Astrocyte (in vitro differentiated cells and primary cell): ENCODE measurements at places on chromosomes 3 and 15. TPM values are rescaled to one million over a fixed set of nuclear protein-coding genes. Genes with fewer than 3 reads are reported as not detected.

DNA sequence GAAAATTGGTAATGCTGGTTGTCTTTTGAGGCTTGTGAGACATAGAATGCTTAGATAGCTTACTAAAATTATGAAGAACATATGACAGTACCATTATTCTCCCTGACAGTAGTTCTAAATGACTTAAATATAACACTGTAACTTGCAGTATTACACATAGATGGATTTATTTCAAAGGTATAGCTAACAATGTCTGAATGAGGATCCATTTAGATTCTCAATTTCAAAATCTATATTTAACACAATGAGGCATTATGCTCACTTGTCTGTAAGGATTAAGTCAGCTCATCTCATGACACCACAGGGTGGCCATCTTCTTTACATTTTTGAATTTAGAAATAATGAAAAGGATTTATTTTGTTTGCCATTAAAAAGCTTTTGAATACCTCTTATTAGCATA is 108.4 kb downstream of the CCNL1 start:
- no peak for DNase-seq

DNA sequence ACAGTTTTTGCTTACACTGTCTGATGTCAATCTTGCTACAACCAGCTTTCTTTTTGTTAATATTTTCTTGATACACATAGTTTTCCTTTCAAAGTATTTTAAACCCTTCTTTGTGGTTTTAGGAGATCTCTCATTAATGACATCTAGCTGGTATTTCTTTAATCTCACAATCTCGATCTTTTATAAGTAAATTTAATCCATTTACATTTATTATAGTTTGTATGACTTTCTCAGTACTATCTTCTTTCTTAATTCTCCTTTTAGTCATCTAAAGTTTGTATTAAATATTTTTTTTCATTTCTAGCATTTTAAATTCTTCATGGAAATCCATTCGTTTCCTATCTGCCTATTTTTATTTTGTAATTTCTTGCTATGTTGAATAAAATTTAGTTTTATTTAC is 55.4 kb downstream of the MRPL3 start:
- no peak for DNase-seq

DNA sequence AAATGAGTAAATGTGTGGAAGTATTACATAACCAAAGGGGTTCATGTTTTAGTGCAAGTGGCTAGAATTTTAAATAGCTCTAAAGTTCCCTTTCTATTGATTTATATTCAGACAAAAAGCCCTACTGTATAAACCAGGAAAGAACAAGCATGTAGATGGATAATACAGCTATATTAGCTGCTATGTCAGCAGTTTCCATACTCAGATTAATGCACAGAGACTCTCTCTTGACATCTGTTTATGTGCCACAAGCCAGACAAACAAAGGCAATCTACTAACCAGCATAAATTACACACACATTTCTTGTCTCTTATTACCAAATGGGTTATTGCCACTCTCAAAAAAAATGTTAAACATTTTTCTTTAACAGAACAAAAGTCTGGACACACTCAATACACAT is 760.1 kb upstream of the NECTIN3 start:
- DNase-seq = no peak

SLC51A gene
- total RNA-seq = not detected in 2 replicates

MST1R gene
- 0.46 and 0.57 TPM in 2 replicates for total RNA-seq

TRPM7 gene
- total RNA-seq = 27.8 and 29.3 TPM in 2 replicates

- DNase-seq = no peak
These were observed 137.5 kb downstream of the ADAM10 start for GRCh38 chr15:58611731-58612676.

DNA sequence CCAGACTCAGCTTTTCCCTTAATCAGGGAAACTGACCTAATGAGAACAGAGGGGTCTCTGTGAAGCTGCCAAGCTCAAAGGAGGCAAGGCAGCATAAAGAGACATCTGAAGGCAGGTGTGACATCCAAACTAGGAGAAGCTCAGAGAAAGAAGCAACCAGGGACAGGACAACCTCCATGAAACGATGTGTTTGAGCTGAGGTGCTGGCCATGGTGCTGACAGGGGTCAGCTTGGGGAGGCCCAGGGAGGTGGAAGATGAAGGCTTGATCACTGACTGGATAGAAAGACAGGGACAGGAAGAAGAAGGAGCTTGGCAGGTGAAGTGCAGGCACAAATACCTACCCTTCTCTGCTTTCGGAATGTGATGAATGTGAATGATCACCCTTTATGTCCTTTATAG is 179.5 kb upstream of the NSMCE3 start:
- DNase-seq = no peak

DNA sequence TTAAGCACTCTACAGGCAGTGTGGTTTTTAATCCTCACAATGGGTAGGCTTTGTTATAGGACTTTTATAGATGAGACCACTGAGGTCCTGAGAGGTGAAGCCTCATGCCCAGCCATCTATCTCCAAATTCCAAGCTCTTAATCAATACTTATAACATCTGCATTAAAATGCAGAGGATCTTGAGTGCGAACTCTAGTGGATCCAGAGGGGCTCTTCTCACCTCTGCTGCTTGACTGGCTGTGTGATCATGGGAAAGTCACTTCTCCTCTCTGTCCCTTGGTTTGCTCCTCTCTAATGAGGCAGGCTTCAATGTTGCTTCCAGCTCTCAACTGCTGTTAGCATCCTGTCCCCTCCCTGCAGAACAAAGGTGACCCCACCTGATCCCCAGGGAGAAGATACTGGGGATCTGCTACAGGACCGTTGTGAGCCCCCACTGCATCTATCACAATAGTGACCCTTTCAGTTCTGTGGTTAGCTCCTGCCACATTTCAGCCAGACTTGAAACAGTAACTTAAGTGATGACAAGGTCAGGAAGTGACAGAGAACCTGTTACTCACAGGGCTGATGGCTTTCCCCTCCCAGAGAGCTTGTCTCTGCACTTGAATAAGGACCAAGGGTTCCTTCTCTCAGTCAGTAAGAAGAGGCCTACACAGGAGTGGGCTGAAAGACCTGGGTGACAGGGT is 1.3 kb downstream of the SLC27A2 start:
- no peak for DNase-seq

DNA sequence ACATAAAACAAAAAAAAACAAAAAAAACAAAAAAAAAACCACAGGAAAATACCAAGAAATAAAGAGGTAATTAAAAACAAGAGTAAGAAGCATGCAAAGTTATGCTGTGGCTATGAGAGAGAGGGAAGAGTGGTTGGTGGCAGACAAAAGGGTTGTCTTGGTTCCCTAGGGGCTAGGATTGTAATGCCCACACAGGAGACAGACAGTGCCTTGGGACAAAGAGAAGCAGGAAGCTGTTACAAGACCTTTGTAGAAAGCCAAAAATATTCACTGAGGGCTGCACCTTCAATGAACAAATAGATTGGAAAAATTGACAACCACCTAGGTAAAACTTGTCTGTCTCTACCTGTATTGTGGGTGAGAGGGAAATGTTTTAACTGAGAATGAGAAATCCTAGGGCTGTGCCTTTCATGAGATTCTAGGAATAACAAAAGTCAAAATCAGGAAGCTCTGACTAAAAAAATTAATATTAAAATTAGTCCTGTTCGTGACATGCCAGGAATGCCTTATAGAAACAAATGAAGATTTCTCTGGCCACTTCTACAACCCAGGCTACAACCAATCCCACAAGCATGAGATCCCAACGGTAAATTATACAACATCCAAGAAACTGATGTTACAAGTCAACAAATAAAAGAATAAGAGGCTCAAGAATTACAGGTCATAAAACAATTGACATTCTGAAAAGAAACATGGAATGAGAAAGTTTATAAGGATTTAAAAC is 45.0 kb upstream of the PRICKLE2 start:
- DNase-seq = no peak

RETNLB gene
- total RNA-seq = not detected in 2 replicates

GRCh38 chr3:4943549-4943948 is 35.7 kb upstream of the BHLHE40 start:
- no peak for DNase-seq

DNA sequence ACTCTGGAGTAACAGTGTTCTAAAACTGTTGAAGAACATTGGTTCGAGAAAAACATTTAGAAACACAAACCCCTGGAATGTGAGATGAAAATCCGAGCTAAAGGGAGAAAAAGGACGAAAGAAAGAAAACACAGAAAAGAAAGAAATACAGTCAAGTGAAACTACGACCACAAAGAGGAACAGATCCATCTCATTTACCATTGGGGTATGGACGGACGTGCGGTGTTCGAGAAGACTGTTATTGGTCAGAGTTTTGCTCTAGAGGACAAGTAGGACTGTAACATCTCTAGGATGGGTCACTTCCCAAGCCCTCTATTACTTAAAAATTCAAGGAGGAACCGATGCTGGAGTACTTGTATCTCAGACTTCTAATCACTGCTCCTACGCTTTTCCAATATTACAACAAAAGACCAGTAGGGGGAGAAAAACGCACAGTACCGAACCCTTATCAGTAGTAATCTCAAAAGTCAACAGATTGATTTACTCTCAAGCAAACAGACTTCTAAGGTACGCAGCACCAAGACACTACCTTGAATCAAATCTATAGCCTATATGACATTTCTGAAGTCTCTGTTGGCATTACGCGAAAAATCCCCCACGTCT is 1.1 kb upstream of the PIK3CA start:
- peak; percentile 48 for DNase-seq

ST8SIA2 gene
- total RNA-seq = 8.6 and 9.0 TPM in 2 replicates

GRCh38 chr3:170524073-170524472 is 61.8 kb downstream of the SLC7A14 start:
- peak; percentile 15 for DNase-seq

DNA sequence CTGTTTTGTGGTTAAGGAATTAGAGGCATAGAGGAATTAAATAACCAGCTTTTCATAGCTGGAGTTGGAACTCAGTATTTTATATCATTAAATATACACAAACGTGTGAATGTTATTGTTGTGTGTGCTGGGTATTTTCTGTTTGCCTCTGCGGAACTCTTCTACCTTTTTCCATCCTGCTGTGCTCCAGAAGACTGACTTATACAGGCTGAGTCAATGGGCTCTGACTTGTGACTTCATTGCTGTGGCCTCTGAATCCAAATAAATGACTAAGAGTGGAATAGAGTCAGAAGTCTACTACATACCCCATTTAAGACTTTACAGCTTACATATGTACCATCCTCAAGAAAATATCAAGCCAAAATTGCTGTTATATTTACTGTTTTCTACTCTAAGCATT is 17.6 kb downstream of the ARIH1 start:
- peak; percentile 84 for DNase-seq

CPN2 gene
- total RNA-seq = not detected in 2 replicates

- no peak for DNase-seq
These were observed 247.8 kb downstream of the FAM43A start for GRCh38 chr3:194933465-194933864.

SLC9C1 gene
- total RNA-seq = not detected in 2 replicates

DNA sequence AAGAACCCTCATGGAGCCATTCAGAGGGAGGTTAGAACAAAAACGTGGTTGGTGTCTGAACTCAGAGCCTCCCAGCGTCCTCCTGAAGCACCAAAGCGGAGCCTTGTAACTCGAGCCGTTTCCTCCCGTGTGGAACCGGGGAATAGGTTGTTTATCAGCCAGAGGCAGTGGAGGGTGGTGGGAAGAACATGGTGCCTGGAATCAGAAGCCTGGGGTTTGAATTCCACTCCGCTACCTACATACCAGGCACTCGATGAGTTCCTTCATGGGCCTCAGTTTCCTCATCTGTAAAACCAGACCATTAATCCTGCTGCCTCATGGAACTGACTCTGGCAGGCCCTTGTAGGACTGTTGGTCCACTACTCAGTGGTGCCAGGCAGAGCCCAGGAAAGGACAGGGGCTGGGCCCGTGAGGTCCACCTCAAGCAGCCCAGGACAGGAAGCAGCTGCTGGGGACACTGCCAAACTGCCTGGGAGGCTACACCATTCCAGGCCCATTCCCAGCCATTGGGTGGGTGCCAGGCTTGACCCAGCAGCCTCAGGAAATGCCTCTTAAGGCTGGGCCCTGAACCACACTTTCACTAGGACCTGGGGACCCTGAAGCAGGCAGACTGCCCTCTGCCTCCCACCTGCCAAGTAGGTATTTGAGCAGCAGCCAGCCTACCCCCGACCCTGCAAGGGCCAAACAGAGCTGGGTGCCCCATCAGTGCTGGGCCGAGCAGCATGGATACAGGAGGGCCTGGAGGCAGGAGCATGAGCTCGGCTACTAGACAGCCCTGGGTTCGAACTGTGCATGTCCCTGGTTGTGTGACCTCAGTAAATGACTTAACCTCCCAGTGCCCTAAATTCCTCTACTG is 33.4 kb downstream of the PRKCD start:
- DNase-seq = peak; percentile 37

ERICH6 gene
- total RNA-seq = 0.09 TPM in 1 of 2 replicates, not detected in the other

DUOX1 gene
- 0.07 and 0.26 TPM in 2 replicates for total RNA-seq

DNA sequence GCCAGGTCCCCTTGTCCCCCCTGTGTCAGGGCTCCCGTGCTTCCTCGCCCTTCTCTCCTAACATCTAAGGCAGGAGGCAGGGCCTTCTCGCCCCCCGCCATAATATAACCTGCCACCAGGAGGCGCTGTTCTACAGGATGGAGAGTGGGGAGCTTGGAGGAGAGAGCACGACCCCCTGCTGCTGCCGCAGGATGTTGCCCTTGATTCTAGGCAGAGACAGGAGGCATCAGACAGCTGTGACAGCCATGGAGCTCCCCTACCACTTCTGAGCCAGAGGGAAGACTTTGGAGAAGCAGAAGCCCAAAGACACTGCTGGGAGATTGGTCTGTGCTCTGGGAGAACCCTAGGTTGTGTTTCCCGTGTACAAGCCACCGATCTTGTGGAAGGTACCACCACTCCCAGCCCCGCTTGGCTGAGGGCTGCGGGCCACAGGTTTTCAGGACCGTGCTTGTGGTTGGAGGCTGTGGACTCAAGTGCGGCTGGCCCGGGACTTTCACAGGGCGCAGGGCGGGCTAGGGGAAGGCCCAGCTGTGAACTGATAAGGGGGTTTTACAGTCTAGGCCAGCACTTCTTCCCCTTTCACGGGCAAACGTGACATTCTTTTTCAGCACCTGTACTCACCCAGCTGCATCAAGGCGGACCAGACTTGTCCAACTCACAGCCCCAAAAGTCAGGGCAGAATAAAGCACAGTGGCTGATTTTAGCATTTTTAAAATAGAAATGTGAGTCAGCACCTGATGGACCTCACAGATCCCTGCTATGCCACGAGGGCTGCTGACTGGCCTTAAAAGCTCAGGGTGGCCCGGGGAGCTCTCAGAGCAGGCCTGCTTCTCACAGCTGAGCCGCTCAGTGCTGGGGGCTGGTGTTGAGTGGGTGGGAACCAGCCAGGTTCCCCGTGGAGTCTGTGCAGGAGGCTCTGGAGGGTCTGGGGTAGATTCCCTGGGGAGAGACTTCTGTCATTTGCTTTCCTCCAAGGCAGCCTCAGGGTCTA is 2.6 kb upstream of the TIGIT start:
- DNase-seq = no peak

DNA sequence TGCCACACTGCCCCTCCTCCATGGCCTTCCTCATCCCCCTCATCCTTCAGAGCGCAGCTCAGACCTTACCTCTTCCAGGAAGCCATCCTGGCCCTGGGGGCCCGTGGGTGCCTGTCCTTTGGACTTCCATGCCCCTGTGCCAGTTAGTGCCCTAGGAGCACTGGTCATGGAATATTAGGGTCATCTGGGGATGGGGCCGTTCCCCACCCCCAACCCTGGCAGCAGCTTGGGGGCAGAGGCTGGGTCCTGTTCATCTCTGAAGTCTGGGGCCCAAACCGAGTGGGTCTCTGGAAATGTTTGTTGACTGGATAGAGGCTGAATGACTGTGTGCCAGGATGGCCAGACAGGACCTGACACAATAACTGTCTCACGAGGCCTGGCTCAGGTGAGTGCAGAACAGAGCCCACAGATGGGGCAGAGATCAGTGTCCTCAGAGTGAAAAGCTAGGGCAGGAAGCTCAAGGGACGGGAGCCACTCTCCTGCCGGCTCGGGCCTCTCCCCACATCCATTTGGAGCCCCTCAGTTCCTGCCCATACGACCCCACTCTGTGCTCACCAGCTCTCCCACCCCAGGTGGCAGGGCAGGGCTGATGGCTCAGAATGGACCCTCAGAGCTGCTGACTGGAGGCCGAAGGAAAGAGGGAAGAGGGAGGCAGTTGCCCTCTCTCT is 62.5 kb downstream of the TLE3 start:
- no peak for DNase-seq
